ENCODE measurements at places on chromosomes 3 and 15. TPM values are rescaled to one million over a fixed set of nuclear protein-coding genes. Genes with fewer than 3 reads are reported as not detected.

DNA sequence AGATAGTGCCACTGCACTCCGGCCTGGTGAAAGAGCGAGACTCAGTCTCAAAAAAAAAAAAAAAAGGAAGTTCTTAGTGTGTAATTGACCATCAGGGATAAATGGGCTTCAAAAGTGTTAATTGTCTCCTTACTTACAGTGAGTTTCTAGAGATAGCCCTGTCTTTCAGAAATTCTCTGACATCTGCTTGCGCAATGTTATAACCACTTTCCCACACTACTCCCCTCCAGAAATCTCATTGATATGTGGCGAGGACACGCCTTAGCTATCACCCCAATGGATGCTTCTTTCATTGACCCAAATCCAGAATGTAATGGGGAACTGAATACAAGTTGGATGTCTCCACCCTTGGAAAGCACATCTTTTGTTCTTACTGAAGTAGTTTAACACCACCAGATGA lies 70.9 kb downstream of the GMPS start:
- peaks cover 12% of the 10 kb centered on the region for H3K36me3 ChIP-seq
- no peak overlapping the region for H3K27ac ChIP-seq
- H3K4me1 ChIP-seq: no peaks in the 10 kb centered on the region
- no peaks in the 10 kb centered on the region for H3K27me3 ChIP-seq

Gene DPPA4
- not detected for total RNA-seq

GRCh38 chr3:19954676-19955075 lies 7.8 kb downstream of the RAB5A start:
- no peaks in the 10 kb centered on the region for H3K36me3 ChIP-seq
- no peak overlapping the region for H3K4me3 ChIP-seq
- H3K4me1 ChIP-seq: no peaks in the 10 kb centered on the region
- H3K27me3 ChIP-seq: no peaks in the 10 kb centered on the region
- H3K27ac ChIP-seq: no peak overlapping the region
- DNase-seq: no peak

GRCh38 chr3:159843840-159844730 lies 144.6 kb upstream of the IL12A start:
- no peak for DNase-seq
- H3K27ac ChIP-seq: peak overlapping the region; percentile 60
- no peaks in the 10 kb centered on the region for H3K36me3 ChIP-seq
- no peaks in the 10 kb centered on the region for H3K27me3 ChIP-seq
- no peak overlapping the region for H3K4me3 ChIP-seq
- H3K4me1 ChIP-seq: peaks cover 74% of the 10 kb centered on the region

DNA sequence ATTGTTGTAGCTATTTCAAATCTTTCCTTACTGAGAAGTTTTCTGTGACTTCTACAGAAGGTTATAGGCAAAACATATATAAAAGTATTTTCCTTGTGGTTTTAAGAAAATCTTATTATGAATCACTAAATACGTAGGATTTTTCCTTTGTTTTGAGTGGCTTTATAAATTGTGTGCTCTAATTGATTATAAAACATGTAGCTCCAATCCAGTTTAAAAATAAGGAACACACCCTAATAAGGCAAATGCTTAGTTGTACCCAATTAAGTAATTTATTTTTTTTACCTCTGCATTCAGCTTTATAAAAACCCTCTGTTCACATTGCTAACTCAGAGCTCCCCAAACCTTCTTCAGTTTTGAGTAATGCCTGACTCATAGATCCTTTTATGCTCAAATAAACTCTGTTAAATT lies 408.0 kb downstream of the NAALADL2 start:
- H3K27me3 ChIP-seq: no peaks in the 10 kb centered on the region
- no peaks in the 10 kb centered on the region for H3K36me3 ChIP-seq
- H3K4me1 ChIP-seq: no peaks in the 10 kb centered on the region
- no peak for DNase-seq
- H3K4me3 ChIP-seq: no peak overlapping the region
- no peak overlapping the region for H3K27ac ChIP-seq

Gene CLEC3B
- total RNA-seq: 21.7 TPM

DNA sequence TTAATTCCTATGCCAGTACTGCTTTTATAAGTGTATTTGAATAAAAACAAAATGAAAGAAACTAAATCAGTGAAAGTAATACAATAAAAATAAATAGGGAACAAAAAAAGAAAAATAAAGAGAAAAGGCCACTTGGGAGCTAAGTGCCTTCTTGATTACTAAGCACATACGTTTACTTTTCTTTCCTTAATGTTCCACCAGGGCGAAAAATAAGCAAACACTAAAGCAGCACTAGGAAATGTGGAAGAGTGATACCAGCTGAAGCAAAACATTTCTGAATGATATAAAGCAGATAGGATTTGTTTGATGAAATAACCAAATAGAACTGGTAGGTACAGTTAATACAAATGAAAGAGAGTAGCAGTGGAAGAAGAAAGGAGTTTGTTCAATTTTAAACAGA lies 132.8 kb upstream of the ZPLD1 start:
- no peaks in the 10 kb centered on the region for H3K4me1 ChIP-seq
- H3K36me3 ChIP-seq: no peaks in the 10 kb centered on the region
- DNase-seq: no peak
- no peaks in the 10 kb centered on the region for H3K27me3 ChIP-seq

Gene CFAP44
- total RNA-seq: 4.8 TPM

Gene MST1R
- total RNA-seq: 1.2 TPM

DNA sequence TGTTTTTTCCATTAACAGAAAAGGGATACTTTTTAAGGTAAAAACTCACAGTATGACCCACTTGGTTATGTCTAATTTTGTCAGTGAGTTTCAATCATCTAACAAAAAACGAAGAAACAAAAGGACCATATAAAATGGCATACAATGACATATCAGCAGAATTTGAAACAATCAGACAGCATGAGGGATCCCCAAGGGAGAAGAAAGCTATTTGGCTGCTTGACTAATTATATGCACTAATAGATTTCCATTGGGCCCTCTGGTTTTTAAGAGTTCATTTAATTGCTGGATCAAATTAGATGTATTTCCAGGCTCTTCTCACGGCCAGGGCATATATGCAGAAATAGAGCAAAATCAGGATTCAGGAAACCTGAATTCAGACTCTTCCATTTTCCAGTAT lies 376.4 kb upstream of the GBE1 start:
- H3K36me3 ChIP-seq: no peaks in the 10 kb centered on the region
- no peak overlapping the region for H3K4me3 ChIP-seq
- H3K4me1 ChIP-seq: no peaks in the 10 kb centered on the region

DNA sequence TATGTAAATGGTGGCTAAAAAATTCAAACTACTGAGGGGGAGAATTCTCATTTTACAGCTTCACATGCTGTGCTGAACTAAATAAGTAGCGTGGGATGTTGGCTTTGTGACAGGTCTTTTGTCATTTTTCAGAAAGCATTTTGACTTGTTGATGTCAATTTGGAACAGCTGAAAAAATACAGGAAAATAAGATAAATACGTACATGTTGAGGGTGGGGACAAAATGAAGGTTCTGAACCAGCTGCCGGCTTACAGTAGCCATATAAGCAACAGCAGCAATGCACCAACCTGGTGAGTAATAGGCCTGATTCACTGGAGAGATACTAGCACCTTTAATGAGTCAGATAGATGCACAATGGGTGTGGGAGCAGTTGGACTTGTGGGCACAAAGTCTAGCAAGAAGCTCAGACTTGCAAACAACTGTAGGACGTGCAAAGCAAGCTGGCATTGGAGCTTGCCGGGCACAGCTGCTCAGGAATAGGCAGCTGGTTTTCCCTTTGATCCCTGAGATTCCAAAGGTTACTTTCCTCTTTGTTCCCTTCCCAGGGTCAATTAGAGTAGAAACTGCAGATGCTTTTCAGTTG lies 12.9 kb downstream of the B3GNT5 start:
- no peak overlapping the region for H3K27ac ChIP-seq
- no peaks in the 10 kb centered on the region for H3K4me1 ChIP-seq
- H3K4me3 ChIP-seq: no peak overlapping the region
- DNase-seq: no peak
- no peaks in the 10 kb centered on the region for H3K27me3 ChIP-seq
- H3K36me3 ChIP-seq: no peaks in the 10 kb centered on the region

DNA sequence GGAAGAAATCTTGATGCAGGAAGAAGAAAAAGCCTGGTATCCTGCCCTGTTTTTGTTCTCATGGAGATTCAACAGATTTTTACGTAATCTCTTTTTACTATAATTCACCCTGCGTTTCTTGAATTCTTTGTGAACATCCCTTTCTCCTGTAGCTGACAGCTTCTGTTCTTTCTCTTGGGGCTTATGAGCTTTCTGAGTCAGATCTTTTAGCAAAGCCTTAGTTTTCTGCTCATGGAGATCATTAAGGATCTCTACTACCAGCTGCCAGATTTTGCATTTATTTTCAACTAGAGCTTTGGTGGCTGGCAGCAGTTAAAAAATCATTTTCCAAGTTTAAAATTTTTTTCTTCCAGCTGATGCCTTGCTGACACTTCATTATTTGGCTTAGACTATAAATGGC lies 51.6 kb downstream of the MOBP start:
- H3K27ac ChIP-seq: no peak overlapping the region
- no peak overlapping the region for H3K4me3 ChIP-seq
- no peaks in the 10 kb centered on the region for H3K36me3 ChIP-seq
- no peaks in the 10 kb centered on the region for H3K27me3 ChIP-seq
- H3K4me1 ChIP-seq: no peaks in the 10 kb centered on the region

- no peak for DNase-seq
- no peak overlapping the region for H3K27ac ChIP-seq
- H3K27me3 ChIP-seq: no peaks in the 10 kb centered on the region
- no peak overlapping the region for H3K4me3 ChIP-seq
Observed at GRCh38 chr3:40299721-40300335, 9.7 kb upstream of the EIF1B start.

GRCh38 chr3:72165317-72165716 lies 380.4 kb upstream of the PROK2 start:
- no peaks in the 10 kb centered on the region for H3K36me3 ChIP-seq
- H3K27me3 ChIP-seq: no peaks in the 10 kb centered on the region
- H3K4me3 ChIP-seq: no peak overlapping the region
- H3K27ac ChIP-seq: no peak overlapping the region

DNA sequence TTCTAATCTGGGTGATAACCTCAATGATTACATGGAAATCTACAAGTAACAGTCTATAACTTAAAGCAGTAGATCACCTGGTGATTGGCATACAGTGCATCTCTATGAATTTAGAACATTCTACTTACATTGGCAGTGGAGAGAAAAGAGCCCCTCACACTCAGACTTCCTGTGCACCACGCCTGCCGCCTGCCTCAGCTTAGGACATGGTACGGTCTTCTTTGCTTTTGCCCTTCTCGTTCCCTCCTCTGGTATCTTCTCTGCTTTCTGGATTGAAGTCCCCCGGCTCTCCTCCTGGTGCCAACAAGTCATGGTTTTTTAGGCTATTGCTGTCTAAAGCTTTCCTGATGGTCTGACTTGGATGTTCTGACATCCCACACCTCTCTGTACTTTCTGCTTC lies 7.9 kb upstream of the KCNMB3 start:
- H3K4me3 ChIP-seq: no peak overlapping the region
- DNase-seq: no peak
- no peaks in the 10 kb centered on the region for H3K27me3 ChIP-seq
- H3K36me3 ChIP-seq: no peaks in the 10 kb centered on the region

DNA sequence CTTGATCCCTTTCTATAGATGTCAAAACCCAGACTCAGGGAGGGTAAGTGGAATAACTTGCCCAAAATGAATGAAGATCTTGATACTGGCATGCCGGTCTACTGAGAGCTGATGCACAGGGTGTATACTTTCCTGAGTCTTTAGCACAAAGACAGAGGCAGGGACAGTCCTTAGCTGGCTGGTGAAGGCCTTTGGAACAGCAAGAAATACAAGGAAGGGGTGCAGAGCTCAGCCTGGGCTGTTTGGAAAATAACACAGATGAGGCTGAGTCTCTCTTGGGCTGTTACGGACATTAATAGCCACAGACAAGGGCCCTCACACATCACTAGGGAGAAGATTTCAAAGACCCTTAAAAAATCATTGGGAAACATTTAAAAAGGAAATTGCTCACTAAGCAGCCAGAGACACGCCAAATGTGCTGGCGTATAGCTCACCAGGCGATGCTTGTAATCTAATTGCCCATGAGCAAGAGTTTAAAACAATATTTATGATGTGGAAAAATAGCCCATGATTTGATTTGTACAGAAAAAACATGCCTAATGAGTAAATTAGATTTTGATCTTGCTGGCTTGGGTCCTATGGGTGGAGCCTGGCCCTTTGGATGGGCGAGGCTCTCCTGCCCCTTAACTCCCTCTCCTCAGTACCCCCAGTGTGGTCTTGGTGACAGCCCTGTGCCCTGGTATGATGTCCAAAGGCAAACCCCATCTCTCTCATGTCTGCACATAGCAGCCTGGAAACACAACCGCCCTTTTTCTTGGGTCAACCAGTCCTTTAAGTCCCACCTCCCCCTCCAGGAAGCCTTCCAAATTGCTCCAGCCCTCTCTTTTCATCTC lies 81.8 kb upstream of the MRPS22 start:
- H3K4me1 ChIP-seq: no peaks in the 10 kb centered on the region
- no peak overlapping the region for H3K27ac ChIP-seq
- no peaks in the 10 kb centered on the region for H3K27me3 ChIP-seq
- no peak for DNase-seq
- H3K36me3 ChIP-seq: no peaks in the 10 kb centered on the region

DNA sequence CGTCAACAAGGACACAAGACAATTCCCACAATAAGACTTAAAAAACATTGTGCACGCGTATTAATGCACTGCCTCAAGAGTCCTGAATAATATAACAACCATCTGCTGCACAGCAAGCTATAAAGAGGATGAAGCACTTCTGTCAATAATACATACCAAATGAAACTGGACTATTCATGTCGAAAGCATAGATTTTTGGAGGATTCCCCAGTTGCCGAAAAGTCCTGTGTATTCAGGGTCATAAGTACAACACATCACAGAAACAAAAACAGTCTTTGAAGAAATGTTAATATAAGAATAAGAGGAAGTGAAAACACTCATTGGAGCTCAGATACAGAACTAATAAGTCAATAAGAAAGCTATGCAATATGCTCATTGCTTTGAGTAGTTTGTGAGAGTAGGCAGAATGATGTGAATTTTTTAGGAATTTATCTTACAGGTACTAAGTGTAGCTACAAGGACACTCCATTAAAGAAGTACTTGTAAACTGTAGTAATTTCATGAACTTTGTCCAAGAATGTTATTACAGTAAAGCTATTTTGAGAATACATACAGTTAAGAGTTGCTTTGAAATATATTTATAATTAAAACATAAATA lies 31.6 kb downstream of the CBLB start:
- no peak overlapping the region for H3K4me3 ChIP-seq
- no peaks in the 10 kb centered on the region for H3K36me3 ChIP-seq
- peaks cover 24% of the 10 kb centered on the region for H3K4me1 ChIP-seq

Gene USP13
- total RNA-seq: 8.0 TPM

Gene ANKRD34C
- total RNA-seq: not detected

- no peaks in the 10 kb centered on the region for H3K36me3 ChIP-seq
- H3K4me3 ChIP-seq: peak overlapping the region; percentile 30
- DNase-seq: peak; percentile 62
- no peaks in the 10 kb centered on the region for H3K27me3 ChIP-seq
- H3K4me1 ChIP-seq: peaks cover 11% of the 10 kb centered on the region
Observed at GRCh38 chr3:35664460-35664919, 25.2 kb downstream of the ARPP21 start.

Gene CCDC13
- 1.3 TPM for total RNA-seq

Gene SLC9C1
- total RNA-seq: not detected

Gene HHATL
- total RNA-seq: not detected

GRCh38 chr3:71874618-71875017 lies 89.7 kb upstream of the PROK2 start:
- no peak for DNase-seq
- H3K27ac ChIP-seq: no peak overlapping the region
- no peaks in the 10 kb centered on the region for H3K36me3 ChIP-seq
- H3K4me1 ChIP-seq: no peaks in the 10 kb centered on the region
- H3K4me3 ChIP-seq: no peak overlapping the region
- H3K27me3 ChIP-seq: no peaks in the 10 kb centered on the region

Data from sigmoid colon (tissue), 7 donors.